ENCODE measurements at places on chromosomes 1 and 21.

DNA sequence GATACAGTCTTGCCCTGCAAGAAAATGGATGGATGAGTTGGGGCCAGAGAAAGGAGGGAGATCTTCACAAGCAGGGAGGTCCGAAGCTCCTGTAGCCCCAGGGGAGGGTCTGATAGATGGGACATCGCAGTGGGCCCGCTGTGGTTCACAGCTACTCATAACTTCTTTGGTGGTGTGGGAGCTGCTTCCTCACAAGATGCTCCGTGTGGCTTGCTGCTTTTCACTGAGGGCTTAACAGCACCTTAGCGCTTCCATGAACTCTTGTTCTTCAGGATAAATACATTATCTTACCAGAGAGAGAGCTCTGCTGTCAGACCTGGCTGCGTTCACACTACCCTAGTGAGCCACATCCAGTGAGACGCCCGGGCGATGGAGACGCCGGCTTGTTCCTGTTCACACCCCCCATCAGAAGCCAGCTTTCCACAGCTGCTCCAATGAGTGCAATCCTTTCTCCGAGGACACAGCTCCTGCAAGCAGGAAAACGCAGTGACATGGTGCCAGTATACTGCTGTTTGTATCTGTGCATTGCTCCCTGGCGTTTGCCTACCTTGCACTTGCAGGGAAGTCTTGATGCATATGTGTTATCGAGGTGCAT lies 599.8 kb downstream of the AJAP1 start:
- no peak for DNase-seq

GRCh38 chr1:205003358-205004131 lies 39.5 kb upstream of the CNTN2 start:
- no peak for DNase-seq

DNA sequence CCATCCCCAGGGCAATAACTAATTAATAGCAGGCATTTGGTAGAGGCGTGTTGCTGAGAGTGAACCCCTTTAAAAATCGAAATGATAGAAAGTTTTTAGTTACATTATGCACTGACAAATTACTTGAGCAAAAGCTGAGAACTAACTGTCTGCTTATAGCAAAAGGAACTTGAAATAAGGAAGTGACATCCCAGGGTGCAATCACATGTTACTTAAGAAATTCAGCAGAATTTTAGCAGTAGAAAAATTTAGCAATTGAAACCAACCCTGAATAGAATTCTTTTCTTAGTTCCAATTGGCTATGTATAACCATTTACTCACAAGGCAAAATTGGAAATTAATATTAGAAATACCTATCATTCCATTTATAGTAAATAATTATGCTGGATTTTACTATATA lies 139.5 kb upstream of the SAMSN1 start:
- no peak for DNase-seq

DNA sequence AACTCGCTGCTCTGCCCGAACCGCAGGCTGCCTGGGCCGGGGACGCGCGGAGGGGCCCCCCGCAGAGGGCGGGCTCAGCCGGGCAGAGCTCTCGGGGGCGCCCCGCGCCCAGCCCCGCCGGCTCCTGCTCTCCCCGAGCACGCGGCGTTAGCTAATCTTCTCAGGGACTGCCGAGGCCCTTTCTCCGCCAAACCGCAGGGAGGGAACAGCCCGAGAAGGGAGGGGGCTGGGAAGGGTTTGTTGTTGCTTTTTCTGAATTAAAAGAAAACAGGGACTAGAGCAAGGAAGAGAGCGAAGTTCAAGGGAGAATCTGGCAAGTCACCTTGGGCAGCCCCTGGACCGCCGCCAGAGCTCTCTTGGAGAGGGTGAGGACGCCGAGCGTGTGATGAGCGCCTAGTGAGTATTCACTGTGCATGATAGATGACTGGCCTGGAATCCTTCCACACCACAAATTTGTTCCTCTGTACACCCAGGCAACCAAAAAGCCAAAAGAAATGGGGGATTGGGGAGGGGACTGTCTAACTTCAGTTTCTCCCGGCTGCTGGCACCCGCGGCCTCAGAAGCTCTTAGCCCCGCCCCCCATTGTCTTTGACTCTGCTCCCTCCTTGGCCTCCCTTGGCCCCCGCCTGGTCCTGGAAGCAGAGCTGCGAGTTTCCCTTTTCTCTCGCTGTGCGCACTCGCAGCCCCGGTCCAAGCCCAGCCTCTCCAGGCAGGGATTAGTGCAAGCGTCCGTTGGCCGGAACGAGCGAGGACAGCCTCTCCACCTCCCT lies 19.7 kb upstream of the LMX1A start:
- DNase-seq, result no peak

- DNase-seq, result no peak
Observed at GRCh38 chr1:237386362-237387143, 344.6 kb downstream of the RYR2 start.

- DNase-seq, result no peak
Observed at GRCh38 chr21:33059380-33059841, 10.5 kb upstream of the OLIG1 start.

- no peak for DNase-seq
Observed at GRCh38 chr1:24551290-24551959, 4.5 kb upstream of the NCMAP start.

- no peak for DNase-seq
Observed at GRCh38 chr1:234961456-234962339, 166.9 kb downstream of the TOMM20 start.

DNA sequence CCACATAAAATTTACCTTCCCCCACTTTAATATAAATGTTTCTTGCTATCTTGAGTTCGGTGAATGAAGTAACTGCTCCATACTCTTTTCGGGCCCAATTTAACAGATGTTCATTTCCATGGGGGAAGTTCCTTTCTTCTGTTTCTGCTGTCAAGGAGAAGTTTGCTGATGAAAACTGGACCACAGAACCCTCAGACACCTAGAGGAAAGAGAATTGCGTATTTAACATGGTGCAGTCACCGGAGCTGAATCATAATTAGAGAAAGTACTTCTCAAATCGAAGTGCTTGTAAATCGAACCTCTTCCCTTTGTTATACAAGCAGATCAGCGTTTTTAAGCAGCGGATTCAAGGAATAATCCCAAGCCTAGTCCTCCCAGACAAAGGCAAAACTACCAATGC lies 151.2 kb downstream of the TGFBR3 start:
- no peak for DNase-seq

DNA sequence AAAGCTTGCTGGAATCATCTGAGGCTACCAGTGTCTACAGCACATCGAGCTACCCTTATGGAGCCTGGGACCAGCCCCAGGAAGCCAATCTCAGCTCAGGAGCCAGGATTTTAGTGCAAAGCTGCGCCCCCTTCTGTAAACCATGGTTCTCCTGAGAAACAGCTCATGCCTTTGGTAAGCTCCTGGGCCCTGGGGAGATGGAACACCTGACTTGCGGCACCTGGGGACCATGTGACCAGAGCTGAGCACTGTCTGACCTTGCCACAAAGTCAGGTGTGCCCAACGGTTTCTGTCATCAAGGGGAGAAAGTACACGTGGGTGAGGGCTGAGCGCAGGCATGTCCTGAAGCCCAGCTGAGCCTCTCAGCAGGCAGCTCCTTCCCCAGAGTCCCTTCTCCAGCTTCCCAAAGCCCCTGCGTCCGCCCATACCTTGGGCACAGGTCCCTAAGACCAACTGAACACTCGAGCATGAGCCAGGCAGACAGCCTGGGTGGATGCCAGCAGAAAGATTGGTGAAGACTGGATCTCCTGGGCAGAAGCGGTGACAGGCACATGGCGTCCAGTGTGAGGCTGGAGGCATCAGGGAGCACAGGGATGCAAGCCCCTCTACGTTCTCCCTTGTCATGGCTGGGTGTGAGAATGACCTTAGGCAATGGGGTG lies 57.9 kb upstream of the TENT5B start:
- no peak for DNase-seq

DNA sequence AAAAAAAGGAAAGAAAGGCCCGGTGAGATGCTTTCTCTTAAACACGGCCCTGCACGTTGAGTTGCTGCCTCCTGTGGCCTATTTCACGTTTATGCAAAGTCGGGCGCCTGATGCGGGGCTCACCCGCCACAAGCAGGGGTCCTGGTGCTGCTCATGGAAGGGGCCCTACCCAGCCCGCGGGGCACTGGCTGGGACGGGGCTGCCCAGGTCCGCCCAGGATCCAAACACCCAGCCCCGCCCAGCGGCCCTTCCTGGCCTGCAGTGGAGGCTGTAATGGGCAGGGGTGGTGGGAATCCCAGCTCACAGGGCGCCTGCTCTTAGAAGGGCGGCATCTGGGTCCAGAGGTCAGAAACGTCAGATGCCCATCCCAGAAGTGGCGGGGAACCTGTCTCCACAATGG lies 1.6 kb downstream of the COL6A2 start:
- no peak for DNase-seq

DNA sequence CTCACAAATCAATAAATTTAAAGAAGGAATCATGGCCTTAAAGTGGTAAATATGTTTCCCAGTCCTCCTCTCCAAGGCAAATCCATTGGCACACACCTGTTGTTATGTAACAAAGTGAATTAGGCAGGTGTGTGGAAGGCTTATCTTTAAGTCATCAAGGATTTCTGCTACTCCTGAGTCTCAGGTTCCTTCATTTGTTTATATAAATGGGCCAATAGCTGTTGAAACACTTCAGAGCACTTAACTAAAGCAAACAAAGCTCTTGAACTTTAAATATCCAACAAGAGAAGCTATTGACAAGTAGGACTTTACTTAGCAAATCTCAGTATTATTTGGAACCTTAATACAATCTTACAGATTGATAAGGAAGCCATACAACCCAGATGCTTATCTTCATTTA lies 99.3 kb upstream of the ESRRG start:
- DNase-seq, result no peak

DNA sequence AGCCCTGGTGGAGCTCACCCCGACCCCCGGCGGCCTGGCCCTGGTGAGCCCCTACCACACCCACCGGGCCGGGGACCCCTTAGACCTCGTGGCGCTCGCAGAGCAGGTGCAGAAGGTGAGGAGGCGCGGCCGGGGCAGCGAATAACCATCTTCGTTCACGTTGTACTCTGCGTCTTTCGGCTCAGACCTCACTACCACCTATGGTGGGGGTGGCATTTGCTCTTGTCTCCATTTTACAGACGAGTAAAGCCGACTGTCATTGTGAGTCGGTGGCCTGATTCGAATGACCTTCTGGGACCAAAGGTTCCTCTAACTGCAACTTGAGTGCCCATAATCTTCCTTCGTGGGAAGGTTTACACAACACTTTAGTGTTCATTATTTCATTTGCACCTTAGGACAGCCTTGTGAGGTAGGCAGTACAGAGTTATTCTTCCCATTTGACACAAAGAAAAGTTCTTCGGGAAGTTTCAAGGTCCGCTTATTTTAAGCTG lies 506 bp downstream of the C1orf50 start:
- no peak for DNase-seq

- DNase-seq, result peak; percentile 98
Observed at GRCh38 chr1:84690397-84691121, at the start of gene SSX2IP. Gene SSX2IP, minus strand, starts transcription at chr1:84690461. Its CDS starts 19,242 bp downstream, at chr1:84671219.

DNA sequence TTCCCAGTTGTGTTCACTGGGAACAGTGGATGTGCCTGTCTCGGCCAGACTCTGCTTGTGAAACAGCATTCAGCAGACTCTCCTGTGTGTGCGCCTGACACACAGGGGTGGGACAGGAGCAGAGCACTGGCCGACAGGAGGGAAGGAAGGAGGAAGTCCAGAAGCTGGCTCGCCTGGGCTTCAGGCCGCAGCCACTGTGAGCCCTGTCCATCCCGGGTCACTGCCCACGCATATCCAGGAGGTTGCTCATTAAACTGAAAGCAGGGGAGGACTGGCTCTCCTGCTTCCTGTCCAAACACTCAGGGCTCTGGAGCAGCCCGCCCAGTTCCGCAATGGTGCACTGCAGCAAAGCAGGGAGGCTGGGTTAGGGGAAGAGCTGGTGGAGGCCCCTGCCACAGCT lies 218.7 kb upstream of the VAMP3 start:
- no peak for DNase-seq

DNA sequence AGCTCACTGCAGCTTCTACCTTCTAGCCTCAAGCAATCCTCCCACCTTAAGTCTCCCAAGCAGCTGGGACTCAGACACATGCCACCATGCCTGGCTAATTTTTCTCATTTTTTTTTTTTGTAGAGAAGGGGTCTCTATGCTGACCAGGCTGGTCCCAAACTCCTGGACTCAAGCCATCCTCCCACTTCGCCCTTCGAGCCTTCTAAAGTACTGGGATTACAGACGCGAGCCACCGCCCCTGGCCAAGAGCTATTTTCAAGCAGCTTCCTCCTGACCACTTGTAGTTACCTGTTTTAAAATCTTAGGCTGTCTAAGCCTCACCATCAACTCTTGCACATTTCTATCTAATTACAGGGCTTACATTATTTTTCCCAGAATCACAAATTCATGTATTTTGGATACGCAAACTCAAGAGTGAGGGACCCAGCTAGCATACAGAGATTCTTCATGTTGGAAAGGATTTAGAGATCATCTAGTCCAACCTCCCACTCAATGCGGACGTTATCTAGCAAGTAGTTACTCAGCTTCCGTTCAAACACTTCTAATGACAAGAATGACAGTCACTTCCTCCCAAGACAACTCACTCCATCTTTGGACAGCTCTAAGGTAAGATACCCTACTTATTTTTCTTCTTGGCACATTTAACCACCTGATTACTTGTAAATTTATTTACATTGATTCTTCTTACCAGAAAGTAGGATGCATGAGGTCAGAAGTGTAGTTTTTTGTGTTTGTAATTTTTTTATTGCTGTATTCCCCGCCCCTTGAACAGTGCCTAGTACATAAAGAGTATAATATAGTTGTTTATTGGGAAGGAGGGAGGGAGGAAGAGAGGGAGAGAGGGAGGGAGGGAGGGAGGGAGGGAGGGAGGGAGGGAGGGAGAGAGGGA lies 65.4 kb downstream of the LUZP1 start:
- DNase-seq, result no peak

DNA sequence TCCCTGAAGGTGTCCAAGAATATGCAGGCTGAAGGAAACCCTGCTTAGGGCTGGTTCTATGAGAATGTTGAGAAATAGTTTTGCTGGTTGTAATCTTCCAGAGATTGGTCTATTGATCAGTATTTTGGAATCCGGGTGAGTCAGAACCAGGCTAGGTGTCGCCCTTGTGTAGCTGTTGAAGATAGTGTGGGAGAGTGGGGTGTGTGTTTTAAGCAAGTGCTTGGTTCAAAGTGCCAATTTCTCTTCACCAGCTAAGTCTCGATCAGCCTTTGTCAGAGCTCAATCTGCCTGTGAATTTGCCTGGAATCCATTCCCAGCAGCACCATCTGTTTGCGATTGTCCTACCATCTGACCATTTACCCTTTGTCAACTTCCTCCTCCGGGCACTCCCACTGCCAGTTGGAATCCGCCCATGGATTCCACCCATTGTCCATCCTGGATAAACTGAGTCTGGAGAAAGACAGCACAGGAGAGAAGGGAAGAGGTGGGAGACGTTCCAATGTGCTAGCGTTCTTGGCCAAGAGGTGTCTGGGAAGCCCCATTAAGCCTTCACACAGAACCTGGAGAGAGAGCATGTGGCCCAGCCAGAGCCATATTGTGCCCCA lies 59.4 kb upstream of the CYP2J2 start:
- no peak for DNase-seq

DNA sequence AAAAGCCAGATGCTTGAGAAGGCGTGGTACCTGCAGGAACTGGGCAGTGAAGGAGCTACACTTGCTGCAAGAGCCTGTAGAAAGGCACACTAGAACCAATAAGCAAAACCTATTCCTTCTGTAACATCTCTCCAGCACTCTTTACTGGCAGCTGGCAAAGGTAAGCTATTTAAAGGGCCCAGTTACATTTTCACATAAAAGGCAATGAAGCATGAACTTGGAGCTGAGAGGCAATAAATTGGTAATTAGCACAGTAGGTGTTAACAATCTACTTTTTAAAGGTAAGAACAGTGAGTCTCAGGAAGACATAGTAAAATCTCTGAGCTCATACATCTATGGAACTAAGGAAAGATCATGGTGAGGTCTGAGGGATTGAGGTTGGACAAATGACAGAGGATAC lies 167.1 kb upstream of the OLFM3 start:
- DNase-seq, result no peak

- DNase-seq, result no peak
Observed at GRCh38 chr1:49854741-49855140, 169.0 kb downstream of the AGBL4 start.

All from stimulated activated CD4-positive, alpha-beta T cell treated with anti-CD3 and anti-CD28 coated beads, Interleukin-1b, Interleukin-23, amount 100 ng/mL, for 1 hour (primary cell).